ENCODE measurements at places on chromosomes 3 and 15.

DNA sequence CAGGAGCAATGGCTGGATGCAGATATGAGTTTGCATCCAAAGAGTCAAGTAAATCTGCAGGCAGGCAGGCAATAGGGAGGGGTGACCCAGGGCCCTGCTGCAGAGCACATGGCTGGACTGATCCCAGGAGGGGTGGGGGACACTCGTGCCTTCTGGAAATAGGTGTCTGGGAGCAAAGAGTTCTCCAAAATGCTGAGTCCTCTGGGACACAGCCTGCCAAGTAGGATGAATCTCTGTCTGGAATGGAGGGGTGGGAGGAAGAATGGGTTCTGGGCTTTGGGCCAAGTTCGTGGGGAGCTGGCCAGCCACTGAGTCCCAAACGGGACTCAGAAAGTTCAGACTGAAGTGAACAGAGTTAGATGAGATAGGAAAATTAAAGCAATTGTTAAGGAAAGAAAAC, 214.5 kb downstream of the MTHFS start:
- no peak for DNase-seq

GRCh38 chr3:97821287-97821773, 481 bp upstream of the CRYBG3 start:
- DNase-seq, result peak; percentile 40

DNA sequence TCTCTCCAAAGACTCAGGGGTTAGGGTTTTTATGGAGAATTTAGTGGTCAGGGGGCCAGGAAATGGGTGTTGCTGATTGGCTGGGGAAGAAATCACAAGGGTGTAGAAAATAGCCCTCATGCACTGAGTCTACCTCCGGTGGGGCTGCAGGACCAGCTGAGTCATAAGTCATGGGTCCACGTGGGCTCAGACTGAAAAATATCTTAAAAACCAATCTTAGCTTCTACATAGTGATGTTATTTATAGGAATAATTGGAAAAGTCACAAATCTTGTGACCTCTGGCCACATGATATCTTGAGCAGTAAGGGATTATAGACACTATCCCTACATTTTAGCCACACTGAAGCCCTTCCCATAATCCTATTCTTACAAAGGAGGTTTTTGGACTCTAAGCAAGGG, 224.0 kb downstream of the DPH6 start:
- no peak for DNase-seq

GRCh38 chr3:16523778-16524177, 10.3 kb upstream of the RFTN1 start:
- DNase-seq, result no peak

DNA sequence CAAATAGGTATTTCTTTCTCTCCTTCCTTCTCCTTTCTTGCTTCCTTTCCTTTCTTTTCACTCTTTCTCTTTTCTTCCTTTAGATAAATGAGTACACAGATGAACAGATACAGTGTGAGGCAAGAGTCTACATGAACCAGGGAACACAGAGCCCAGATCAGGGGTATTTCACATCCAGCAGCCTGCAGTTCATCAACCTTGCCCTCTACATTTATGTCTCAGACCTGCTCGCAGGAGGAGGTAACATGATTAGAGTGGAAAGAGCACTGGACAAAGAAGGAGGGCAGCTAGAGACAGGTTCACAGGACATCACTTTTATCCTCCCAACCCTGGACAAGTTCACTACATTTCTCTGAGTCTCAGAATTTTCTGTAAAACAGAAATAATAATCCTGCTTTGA, 773.1 kb downstream of the NTRK3 start:
- DNase-seq, result no peak

DNA sequence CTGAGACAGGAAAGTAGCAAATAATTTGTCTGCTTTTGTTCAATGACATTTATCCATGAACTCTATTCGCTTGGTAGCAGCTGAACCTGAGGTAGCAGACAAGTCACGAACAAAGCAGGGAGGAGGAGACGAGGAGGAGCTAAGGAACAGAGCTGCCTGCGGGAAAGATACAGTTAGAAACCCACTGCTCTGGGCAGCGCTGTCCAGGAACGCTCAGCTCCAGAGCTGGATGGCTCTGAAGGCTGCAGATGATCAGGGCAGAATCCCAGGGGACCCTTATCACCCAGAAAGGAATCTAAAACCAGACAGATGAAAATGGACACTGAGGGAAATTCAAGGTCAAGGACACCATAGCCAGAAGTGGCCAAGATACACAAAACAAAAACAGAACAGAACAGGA, 257.8 kb downstream of the CD47 start:
- DNase-seq, result no peak

- DNase-seq, result no peak
Observed at GRCh38 chr15:80613762-80614365, 81.2 kb upstream of the ABHD17C start.

DNA sequence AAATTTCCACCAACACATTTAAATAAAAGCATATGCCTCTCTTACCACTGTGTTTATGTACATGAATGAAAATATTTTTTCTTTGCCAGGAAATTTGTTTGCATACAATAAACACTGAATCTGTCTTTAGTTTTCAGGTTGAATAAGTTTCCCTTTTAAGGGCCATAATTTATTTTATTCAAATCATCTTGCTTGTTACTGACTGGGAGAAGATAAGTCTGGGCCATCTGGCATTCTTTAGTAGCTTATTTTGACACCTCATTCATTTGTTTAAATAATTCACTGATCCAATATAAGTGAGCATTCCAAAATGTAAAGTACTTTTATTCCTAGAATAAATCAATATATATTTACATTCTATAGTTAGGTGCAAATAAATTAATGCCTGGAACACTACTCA, 1001.3 kb downstream of the PLOD2 start:
- DNase-seq, result no peak

- DNase-seq, result no peak
Observed at GRCh38 chr3:46096336-46096735, 69.1 kb upstream of the XCR1 start.

DNA sequence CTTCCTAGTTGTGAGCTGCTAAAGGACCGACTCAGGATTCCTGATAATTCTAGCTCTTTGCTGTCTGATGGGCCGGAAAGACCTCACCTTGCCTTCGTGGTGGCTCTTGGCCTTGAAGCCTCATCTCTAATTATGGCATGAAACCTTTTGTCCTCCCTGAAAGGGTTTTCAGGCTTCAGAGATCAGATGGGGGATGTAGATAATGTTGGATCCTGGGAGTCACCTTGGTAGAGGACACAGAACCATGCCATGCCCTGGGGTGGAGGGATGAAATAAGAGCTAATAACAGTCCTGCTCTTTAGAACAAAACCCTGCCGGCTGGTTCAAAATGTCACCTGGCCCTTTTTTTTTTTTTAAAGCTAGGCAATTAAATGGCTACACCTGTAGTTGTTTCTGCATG, 50.8 kb upstream of the SYN2 start:
- no peak for DNase-seq

DNA sequence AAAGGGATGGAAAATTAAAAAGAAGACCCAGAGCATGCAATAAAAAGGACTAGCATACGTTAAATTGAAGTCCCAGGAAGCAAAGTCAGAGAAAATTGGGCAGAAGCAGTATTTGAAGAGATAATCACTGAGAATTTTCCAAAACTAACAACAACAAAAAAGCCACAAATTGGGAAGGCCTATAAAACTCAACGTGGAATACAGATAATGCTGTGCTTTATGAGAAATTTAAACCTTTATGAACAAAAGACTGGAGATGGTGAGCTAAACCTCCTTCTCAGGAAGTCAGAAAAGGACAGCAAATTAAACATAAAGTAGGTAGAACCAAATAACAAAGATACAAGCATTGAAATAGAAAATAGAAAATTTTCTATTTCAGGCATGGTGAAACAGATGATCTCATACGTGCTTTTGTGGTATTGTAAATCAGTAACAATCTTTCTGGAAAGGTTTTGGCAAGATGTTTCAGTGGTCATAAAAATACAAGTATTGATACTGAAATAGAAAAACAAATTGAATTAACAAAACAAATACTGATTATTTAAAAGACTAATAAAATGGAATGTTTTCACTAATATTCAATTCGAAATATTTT, 55.6 kb downstream of the LYSMD4 start:
- DNase-seq, result no peak

DNA sequence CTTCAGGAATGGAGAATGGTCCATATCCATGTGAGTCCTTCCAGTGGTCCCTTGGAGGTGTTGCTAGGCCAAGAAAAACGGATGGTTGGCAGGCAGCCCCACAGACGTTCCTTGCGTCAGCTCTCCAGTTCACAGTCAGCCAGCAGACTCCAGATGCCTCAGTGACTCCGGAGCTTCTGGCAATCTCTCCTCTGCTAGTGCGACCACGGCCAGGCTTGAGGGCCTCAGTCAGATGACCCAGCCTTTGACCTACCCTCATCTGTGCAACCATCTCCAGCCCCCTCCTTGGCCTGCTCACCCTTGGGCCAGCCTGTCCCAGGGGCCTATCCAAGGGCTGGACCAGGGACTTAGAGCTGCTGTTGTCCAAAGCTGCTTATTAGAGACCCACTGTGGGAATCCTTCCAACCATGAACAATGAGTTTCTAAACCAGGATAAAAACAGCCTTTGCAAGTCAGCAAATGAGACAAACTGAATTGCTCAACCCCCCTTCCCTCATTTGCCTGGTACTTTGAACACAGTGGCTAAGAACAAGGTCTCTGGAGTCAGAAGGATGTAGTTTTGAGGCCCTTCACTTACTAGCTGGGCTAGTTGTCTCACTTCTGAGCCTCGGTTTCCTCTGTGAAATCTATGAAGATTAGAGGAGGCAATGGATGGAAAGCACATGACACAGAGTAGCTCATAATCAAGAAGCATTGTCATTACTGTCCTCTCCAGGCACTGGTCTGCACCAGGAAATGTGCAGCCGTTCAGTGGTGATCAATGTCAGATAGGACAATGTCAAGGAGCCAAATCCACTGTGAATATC, 44.8 kb downstream of the ANP32A start:
- no peak for DNase-seq

- DNase-seq, result no peak
Observed at GRCh38 chr3:187967993-187968392, 186.0 kb upstream of the LPP start.

- DNase-seq, result no peak
Observed at GRCh38 chr3:189094539-189094938, 77.2 kb upstream of the TPRG1 start.

- no peak for DNase-seq
Observed at GRCh38 chr3:45596290-45596791, 1.8 kb downstream of the LIMD1 start.

GRCh38 chr3:152823781-152824180, 11.2 kb upstream of the P2RY1 start:
- DNase-seq, result no peak

- no peak for DNase-seq
Observed at GRCh38 chr15:37059086-37059485, 41.3 kb downstream of the MEIS2 start.

- no peak for DNase-seq
Observed at GRCh38 chr3:12185172-12185710, 26.5 kb upstream of the TIMP4 start.

DNA sequence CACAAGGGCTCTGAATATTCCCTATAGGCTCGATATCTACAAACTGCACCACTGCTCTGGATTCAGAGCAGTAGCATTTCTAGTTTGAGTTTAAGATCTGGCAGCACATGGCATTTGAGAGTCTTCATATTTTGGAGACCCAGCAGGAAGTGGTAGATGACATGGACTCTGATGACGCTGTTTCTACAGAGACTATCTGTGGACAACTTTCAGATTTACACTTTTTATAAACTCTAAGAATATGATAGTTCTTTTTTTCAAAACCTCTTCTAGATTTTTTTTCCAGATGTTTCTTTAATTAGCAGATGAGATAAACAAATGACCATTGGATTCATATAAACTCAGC, 35.8 kb downstream of the ARMC8 start:
- no peak for DNase-seq

GRCh38 chr3:28039234-28039633, 202.2 kb upstream of the CMC1 start:
- DNase-seq, result no peak

DNA sequence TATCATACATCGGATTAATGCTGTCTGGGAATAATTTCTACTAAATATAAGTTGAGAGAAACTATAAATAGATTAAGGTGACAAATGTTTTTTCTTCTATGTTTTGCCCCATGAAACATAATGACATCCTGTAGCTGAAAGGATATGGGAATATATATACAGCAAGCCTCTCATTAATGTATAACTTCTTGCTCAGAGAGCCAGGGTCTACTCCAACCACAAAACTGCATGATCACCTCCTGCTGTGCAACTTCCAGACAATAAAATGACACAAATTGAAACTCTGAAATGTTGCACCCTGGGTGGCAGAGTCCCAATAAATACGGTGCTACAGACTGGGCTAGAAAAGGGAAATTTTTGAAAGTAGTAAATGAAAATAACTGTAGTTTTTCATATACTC, 571.9 kb upstream of the CBLB start:
- DNase-seq, result no peak

DNA sequence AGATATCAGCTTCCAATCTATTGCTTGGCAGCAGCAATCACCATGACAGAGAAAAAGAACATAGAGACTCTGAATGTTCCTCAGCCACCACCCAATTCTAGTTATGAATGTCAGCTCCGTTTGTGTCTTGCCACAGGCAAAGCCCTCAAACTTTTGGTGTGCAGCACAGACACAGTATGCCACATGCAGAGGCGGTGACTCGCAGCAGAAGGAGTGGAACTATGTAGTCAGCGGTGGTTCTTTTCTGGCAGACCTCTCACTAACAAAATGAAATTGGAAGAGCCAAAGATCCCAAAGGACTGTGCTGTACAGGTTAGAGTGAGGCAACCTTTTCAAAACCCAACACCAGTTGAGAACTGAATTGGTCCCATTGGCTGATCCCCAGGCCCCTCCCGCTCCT, 220.9 kb downstream of the SLC9A9 start:
- no peak for DNase-seq

DNA sequence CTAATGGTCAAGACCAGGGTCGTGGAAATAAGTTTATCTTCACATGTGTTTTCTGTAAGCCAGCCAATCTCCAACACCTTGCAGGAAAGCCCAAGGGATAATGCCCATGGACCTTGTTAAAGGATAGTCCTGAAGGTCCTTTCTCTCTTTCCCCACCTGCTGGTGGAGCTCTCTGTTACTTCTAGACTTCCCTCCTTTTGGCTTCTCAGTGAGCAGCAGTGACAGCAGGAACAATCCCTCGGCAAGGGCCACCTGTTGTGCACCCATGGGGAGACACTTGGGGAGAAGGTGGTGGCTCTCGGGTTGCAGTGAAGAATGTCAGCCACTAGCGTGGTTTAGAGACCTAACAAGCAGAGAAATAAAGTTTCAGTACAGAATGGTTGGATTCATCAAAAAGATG, 84.0 kb upstream of the OSBPL11 start:
- no peak for DNase-seq

- DNase-seq, result peak; percentile 78
Observed at GRCh38 chr15:40857601-40858341, 13.9 kb downstream of the SPINT1 start.

GRCh38 chr15:69979783-69980182, 117.9 kb downstream of the TLE3 start:
- DNase-seq, result peak; percentile 32

- DNase-seq, result no peak
Observed at GRCh38 chr15:101250341-101250831, 1.5 kb downstream of the CHSY1 start.

DNA sequence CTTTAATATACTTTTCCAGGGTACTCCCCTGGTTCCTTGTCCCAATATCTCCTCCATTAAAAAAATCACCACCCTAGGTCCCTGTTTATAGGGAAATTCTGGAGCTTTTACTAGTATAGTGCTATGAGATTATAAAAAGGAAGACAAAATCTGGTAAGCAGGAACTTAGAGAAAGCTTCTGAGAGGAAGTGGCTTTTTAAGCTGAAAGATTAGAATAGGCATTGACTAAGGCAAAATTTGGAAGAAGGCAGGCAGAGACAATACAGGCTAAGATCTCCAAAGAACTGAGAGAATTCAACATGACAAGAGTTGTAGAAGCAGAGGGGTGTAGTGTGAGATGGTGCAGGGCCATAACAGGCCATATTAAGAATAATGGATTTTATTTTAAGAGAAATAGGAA, 25.8 kb downstream of the SGO1 start:
- DNase-seq, result no peak
